ENCODE measurements at places on chromosomes 5 and 9.

DNA sequence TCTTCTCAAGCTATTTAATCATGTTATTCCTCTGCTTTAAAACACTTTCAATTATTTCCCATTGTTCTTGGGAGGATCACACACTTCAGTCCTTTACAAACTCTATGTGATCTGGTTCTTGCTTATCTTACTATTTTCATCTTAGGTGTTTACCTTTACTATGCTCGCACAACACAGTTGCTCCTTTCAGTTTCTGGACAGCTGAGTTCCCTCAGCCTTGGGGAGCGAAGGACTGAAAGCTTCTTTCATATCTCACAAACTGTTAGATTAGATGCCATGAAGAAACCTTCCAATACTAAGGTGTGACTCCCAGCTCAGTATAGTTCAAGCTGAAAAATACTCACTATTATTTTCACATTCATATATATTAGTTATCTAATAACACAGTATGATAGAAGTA is 117.9 kb downstream of the CDC42SE2 start:
- DNase-seq, result no peak

DNA sequence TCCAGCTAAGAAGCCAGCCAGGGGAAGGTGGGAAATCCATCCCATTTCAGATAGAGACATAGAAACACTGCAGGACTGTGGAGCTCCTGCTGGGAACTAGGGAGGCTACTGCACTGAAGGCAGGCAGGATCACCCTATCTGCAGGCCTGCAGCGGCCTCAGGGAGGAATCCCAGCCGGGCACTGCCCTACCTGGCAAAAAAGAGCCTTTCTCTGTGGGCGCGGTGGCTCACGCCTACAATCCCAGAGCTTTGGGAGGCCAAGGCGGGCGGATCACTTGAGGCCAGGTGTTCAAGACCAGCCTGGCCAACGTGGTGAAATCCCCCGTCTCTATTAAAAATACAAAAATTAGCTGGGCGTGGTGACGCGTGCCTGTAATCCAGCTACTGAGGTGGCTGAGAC is 71.4 kb upstream of the PHYKPL start:
- no peak for DNase-seq

GRCh38 chr5:88952996-88953643 is 70.1 kb upstream of the MEF2C start:
- DNase-seq, result no peak

GRCh38 chr5:79774171-79774854 is 84.7 kb downstream of the CMYA5 start:
- DNase-seq, result peak; percentile 23

GRCh38 chr5:10446490-10446889 is 4.8 kb downstream of the ROPN1L start:
- no peak for DNase-seq
